ENCODE measurements at places on chromosomes 16 and 17.

DNA sequence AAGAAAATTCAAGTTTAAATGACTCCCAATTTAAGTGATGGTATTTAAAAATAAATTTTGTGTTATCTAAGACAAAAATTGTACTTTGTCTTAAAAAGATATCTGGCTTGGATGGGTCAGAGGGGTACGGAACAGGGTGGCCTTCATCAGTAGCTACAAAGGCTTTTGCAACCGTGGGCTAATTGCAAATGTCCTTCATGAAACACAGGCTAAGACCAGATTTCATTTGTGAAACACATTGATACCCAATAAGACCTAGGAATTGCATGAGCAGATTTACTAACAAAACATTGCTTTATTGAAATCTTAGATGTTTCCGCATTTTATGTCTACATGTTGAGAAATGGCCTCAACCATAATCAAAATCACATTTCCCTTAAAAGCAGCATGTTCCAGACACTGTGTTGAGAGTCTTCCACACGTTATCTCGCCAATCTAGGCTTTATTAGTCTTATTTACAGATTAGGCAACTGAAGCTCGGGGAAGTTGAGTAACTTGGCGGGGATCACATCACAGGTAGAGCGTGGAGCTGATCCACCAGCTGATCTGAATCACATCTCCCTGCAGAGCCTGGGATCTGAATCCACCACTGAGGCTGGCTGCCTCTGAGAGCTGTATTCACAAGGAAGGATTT lies 21.8 kb downstream of the FBXO39 start:
- DNase-seq = no peak

- DNase-seq = peak; percentile 86
Observed at GRCh38 chr17:57916925-57917858, 38.0 kb downstream of the CUEDC1 start.

GRCh38 chr17:9370467-9370866 lies 205.2 kb downstream of the STX8 start:
- peak; percentile 31 for DNase-seq

DNA sequence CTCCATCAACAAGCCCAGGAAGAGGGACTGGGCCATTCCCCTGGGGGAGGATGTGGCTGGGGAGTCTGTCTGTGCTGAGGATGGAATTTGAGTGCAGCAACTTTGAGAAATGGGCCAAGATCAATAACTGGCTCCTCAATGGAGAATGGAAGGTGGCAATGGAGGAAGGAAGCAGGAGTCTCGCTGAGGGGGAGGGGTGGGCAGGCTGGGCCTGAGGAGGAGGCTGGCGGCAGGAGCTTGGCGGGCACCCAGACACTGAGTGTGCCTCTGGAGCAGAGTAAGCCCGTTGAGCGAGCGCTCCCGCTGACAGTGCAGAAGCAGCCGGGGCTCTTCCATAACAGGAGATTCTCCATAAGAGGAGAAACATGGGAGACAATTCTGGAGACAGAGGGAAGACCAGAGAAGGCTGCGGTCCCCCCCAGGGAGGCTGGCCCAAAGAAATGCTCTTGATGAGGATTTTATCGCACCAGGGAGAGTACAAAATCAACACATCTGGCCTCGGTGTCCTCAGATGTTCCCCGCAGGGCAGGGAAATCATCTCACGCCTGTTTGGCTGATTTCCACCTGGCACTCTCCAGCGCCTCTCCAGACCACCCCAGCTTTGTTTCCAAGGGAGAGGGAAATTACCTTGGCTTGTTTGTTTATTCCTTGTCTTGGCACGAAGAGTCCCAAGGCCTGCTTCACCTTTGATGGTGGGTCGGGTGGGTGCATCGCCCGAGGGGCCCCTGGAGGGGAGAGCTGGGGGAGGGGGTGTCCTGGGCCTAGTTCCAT lies 2.8 kb upstream of the MMP15 start:
- DNase-seq = peak; percentile 46

DNA sequence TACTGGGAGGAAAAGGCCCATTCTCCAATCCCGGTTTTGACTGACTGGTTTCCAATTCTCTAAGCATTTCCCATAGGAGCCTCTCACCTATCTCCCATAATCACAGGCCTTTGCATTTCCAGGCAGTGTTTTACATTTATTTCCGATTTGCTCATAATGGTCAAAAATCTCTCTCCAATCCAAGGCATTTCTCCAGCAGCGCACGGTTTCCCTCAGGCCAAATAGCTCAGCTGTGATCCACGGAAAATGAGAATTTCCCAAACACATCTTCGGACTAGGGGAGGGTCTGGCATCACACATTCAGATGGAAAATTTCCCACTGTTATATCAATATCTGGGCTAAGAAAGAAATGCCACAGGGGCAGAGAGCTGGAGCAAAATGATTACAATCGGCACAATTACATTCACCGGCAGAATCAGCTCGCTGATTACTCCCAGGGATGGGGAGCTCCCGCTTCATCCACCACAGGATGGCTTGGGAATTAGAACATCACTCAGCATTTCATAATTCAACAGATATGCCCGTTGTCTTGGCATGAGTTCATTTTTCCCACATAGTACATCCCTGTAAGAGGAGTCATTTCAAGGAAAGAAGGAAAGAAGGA lies 6.7 kb downstream of the PIPOX start:
- DNase-seq = no peak

DNA sequence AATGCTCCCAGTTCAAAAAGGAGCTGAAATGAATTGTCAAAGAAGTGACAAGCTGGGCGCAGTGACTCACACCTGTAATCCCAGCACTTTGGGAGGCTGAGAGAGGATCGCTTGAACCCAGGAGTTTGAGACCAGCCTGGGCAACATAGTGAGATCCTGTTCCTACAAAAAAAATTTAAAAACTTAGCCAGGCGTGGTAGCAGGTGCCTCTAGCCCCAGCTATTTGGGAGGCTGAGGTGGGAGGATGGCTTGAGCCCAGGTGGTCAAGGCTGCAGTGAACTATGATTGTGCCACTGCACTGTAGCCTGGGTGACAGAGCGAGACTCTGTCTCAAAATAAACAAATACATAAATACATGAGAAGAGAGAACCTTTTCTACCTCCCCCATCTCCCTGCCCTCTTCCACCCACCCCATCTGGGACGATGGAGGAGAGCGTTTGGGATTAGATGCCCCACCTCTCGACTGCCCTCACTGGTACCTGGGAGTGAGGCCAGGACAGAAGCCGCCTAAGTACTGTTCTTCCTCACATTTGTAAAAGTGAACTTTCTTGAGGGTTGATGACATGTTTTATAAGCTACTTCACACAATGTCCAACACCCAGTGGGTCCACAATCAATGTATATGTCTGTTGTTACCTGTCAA lies 2.4 kb downstream of the IL4R start:
- DNase-seq = no peak

- no peak for DNase-seq
Observed at GRCh38 chr17:9763643-9764042, 27.7 kb downstream of the DHRS7C start.

DNA sequence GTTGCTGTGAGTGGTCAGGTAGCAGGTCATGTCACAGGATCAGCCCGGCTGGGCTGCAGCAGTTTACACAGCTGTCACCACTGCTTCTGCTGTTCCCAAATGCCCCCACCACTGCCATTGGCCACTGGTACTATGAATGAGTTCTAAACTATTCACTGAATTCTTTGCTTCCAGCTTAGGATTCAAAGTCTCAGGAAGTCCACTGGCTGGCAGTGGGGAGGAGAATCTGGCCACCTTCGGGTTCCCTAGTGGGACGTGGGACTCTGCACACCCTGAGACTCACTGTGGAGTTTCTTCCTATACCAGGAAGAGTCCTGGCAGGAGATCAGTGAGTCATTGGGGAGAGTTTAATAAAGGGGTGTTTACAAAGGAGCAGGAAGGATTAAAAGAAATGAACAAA lies 6.9 kb downstream of the MT1X start:
- no peak for DNase-seq

- DNase-seq = no peak
Observed at GRCh38 chr17:65047941-65048340, 8.6 kb downstream of the GNA13 start.

DNA sequence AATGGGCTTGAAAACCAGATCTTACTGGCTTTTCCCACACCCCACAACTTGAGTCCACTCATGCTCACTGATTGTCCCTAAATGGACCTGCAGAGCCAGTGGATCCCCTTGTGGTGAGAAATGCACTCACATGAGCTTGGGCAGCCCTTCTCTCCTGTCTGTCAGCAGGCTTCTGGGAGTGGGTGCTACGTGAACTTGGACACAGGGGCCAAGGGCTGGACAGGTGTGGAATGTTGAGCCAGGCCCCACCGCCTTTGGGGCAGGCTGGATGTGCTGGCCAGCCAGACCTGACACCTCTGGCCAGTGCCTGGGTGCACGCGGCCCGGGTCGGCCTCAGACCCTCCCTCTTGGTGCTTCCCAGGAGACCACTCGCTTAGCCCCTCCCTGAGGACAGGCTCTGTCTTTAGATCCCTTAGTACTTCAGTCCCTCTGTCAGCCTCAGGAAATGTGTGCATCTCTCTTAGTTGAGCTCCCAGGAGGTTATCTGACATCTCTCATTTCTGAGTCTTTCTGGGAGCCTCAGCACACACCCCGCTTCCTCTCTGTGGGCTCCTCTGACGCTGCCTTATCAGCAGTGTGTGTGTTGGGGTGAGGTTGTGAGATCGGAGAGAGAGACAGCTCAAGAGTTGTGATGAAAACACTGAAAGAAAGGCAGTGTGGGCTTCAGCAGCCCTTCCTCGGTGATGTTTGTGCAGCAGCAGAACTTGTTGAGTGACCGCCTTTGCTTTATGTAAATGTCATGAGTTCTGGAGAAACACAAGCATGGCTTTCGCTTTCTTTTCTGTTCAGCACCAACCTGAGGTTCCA lies 117.0 kb downstream of the RAB11FIP4 start:
- DNase-seq = no peak

DNA sequence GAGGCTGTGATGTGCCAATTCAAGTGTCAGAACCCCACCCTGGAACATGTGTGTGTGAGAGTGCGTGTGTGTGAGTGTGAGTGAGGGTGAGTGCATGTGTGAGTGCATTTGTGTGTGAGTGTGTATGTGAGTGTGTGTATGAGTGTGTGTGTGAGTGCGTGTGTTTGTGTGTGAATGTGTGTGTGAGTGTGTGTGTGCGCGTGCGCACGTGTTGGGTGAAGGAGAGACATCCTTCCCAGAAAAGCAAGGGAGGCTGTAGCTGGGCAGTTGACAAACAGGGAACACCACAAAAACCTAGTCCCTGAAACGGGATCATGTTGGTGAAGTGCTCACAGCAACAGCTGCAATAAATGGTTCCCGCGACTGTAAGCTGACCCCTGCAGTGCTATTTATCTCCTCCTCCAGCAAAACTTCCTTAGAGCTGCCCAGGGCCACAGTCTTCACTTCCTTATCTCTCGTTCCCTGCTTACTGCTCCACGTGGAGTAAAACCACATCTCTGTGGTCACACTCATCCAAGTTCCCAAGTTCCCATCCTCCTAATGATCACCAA lies 40.1 kb upstream of the RPL38 start:
- DNase-seq = no peak

DNA sequence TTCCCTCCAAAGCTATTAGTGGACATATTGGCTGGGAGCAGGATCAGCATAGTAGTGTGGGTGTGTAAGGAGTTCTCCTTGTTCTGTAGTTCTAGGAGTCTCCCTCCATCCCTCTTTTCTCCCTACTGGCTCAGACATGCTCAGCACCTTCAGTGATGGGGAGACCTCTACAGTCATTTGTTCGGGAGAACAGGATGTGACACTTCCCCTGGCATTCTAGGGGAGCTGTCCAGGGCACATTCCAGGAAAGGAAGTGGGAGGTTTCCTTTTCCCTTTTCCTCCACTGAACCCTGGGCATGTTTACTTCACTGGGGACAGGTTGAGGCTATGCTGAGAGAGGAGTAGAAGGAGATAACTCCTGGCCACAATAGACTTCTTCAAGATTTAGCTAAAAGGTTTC lies 86.5 kb downstream of the MYH13 start:
- no peak for DNase-seq

GRCh38 chr17:62618647-62619416 lies 8.6 kb upstream of the MRC2 start:
- no peak for DNase-seq

DNA sequence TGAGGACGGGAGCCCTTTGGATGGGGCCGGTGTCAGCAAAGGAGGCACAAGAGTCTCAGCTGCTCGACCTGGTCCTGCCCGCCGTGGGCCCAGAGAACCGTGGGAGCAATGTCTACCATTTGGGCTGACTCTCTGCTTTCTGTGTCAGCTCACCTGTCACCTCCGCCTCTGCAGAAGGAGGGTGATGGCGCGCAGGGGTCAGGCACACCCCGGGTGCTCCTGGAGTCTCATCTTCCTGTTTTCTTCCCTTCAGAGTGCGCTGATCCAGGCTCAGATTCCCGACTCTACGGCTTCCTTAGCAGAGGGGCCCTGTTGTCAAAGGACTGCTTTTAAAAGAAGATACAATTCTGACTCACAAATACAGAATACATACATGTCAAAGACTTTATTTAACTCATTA lies 167.1 kb downstream of the BANP start:
- no peak for DNase-seq

- peak; percentile 16 for DNase-seq
Observed at GRCh38 chr16:84806256-84806889, 13.4 kb upstream of the CRISPLD2 start.

DNA sequence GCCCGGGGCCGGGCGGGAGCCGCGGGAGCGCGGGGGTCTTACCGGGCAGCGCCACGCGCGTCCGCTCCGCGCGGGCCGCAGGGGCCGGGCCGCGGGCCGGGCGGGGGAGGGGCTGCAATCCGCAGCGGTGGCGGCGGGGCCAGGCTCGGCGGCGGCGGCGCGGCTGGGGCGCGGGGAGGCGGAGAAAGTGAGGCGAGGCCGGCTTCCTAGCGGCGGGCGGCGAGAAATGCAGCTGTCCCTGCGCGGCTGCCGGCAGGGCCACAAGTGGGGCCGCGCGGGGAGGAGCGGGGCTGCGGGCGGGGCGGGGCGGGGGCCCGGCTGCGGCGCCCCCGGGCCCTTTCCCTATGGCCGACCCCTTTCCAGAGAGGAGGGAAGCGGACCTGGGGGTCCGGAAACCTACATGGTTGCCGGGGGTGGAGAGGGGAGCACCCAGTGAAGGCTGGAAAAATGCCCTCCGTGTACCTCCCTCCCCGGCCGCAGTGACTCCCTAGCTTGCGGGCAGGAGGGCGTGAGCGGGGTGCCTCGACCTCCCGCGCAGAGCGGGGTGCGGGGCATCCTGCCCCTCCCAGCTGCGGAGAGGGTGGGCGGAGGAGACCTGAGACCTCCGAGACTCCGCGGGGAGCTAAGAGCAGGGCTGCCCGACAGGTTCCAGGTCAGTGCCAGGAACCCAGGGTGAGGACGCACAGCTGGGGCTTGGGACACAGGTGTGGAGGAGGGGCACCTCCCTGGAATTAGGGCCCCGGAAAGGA lies at the start of gene CUEDC1:
Gene CUEDC1, minus strand, starts transcription at position 230 of the 749 bp plus-strand sequence. CDS start 69,848 bp downstream, outside the sequence.
- DNase-seq = peak; percentile 74

GRCh38 chr16:72753881-72754280 lies 294.0 kb downstream of the ZFHX3 start:
- DNase-seq = no peak

- DNase-seq = no peak
Observed at GRCh38 chr17:83099570-83100181, 20.3 kb downstream of the METRNL start.

DNA sequence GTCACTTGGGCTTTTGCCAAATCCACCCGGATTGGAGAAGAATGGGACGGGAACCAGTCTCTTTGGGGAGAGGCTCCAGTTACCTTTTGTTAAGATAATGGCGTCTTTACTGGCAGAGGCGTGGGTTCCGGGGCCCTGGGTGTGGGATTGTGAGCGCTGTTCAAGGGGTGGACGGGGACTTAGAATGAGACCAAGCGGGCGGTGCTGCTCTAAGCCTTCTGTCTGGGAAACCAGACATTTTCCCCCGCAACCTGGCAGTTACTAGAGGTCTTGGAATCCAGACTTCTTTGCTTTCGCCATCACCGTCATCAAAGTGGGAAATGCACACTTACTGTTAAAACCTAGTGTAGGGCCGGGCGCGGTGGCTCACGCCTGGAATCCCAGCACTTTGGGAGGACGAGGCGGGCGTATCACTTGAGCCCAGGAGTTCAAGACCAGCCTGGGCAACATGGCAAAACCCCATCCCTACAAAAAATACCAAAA lies 706 bp downstream of the TEN1 start:
- no peak for DNase-seq
